ENCODE measurements at places on chromosomes 16 and 17.

DNA sequence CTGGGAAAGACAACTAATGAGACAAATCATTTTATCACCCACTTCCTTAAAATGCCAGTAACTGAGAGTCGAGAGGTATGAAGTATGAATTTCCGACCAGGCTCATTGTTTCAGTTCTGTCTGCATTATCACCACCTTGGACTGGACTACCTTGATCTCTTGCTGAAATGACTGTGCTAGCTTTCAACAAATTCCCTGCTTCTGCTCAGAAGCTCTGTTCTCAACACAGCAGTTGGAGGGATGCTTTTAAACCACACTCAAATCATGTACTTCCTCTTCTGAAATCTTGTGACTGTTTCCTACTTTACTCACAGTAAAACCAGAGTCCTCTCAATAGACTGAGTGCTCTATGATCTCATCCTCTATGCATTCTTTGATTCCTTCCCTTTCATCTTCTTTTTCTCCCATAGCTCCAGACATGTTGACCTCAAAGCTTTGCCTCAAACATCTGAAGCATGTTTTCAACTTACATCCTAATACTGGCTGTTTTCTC, 195.8 kb downstream of the KCNJ2 start:
- no peak for DNase-seq

DNA sequence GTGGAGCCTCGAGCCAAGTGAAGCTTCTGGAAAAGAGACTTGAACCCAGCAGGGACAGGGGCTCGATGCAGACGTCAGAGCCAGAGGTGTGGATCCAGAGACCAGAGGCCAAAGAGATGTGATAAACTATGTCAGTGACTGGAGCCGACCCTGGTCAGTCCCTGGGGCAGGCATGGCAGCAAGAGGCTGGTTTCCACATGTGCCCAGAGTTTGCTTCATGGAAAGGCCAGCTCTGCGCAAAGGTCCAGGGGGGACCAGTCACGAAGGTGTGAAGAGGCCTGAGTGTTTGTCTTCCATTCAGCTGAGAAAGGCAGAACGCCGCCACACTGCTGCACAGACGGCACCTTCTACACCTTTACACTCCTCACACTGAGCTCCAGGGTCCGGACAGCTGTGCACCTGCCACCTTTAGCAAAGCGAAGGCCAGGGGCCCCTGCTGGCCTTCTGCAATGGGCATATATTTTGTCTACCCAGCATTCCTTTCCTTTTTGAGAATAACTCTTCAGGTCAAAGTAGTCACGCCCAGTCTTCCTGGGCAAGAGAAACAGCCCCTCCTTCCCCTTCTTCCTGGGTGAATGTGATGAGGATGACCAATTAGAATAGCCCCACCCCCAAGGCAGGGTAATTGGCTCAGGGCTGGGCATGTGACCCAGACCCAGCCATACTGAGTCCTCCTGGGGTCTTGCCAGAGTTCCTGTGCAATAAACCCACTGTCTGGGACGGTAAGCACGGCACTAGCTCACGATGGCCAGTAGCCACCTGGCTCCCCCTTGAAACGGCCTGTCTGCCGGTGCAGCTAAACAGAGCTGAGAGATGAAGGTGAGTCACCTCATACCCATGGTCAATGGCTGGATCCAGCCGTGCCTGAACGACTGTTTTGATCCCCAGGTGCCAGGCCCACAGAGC, 2.3 kb upstream of the RPH3AL start:
- DNase-seq = no peak

DNA sequence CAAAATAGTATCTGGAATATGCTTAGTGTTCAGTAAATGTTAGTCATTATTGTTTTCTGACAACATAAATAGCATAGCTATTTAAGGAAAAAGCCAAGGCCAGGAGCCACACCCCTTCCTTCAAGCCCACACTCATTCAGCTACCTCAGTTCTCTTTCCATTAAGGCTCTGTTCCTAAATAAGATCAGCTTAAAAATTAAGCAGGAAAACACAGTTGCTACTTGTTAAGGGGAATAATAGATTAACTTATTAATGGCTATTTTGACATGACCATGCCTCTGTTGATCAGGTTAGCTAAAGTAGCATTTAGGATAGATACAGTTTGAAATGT, 158.1 kb downstream of the CHD9 start:
- DNase-seq = no peak

GRCh38 chr16:71637398-71637797, 11.4 kb downstream of the MARVELD3 start:
- DNase-seq = no peak

DNA sequence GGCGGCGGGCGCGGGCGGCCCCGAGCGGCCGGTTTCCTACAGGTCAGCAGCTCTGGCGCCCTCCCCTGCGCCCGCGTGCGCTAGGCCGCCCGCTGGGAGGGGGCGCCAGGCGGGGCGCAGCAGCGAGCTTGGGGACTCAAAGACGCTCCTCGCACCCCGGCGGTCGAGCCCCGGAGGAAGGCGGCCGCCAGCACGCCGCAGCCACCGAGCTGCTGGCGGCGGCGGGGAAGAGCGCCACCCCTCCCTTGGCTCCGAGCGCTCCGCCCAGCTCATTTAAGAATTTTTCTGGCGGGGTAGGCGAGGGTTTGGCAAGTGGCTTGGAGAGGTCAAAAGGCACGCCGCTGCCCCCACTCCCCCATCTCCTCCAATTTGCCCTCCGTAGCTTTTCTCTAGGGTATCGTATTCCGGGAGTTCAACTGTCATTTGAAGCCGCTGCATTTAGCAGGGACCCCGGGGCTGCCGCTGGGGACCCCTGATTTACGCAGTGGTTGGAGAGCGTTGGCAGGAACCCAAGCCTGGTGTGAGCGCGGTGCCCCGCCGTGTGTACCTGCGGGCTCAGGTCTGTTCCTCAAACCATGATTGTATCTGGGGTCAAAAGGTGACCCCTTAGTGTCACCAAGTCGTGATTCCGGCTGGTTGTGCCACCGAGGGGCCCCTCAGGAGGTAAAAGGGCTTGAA, 59.5 kb upstream of the GSE1 start:
- peak; percentile 36 for DNase-seq

GRCh38 chr17:62994931-62995330, 28.9 kb downstream of the TANC2 start:
- no peak for DNase-seq

GRCh38 chr16:80989801-80990200, 16.9 kb downstream of the CMC2 start:
- no peak for DNase-seq

DNA sequence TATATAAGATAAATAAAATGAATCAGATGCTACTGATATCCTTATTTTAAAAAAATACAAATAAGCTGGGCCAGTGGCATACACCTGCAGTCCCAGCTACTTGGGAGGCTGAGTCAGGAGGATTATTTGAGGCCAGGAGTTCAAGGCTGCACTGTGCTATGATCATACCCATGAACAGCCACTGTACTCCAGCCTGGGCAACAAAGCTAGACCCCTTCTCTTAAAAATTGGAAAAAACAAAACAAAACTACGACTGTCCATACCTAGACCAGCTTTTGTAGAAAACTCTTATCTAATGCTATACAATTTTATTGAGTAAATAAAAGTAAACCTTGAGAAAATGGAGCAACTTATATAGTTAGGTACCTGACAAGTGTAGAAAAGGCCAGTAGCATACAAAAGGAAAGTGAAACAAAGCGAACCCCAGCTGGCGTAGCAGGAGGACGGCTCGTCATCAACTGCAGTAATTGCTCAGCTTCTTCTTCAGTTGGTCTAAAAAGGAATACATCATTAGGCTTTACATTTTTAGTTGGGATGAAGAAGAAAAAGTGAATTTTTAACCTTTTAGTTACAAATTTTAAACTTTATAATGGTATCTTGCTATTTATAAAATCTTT, 23.6 kb downstream of the INTS2 start:
- no peak for DNase-seq

DNA sequence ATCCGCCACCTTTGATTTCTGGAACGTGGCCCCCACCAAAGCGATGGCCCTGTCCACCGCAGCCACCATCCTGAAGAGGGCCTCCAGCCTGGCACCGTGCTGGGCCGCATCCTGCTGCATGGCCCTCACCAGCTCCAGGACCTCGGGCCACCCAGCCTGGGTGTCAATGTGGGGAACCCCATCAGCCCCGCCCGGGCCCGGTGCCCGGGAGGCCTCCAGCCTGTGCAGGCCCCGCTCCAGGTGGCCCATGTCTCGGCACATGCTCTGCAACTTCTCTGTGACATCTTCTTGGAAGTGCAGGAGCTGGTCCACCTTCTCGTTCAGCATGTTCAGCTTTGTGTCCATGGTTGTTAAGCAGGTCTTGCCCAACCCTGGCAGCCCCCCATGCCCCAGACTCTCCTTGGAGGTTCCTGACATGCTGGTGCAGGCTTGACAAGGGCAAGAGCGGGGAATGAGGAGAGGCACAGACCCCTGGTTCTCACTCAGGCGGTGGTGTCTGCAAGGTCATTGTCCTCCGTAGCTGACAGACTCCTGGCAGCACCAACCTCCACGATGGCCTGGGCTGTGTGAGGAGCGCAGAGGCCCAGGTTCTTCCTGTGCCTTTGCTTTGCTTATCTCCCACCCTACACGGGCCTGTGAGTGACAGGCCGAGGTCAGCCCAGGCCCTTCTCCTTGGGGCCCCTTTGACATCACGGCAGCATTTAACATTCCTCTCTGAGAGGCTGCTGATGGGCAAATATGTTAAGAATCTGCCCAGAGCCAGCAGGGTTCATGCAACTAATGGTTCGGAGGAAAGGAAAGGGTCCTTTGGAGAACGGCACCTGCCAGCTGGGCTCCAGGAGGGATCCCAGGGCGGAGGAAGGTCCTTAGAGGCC, at the start of gene MYLK3:
TSS of gene MYLK3 (minus strand) at position 568 of the 875 bp plus-strand sequence. CDS start at position 417, 151 bp downstream.
- no peak for DNase-seq

- no peak for DNase-seq
Observed at GRCh38 chr16:51939378-51939871, 607.5 kb downstream of the TOX3 start.

GRCh38 chr16:9392956-9393355, 301.5 kb downstream of the HAPSTR1 start:
- DNase-seq = no peak

GRCh38 chr16:24015923-24016322, 180.1 kb downstream of the PRKCB start:
- DNase-seq = no peak

DNA sequence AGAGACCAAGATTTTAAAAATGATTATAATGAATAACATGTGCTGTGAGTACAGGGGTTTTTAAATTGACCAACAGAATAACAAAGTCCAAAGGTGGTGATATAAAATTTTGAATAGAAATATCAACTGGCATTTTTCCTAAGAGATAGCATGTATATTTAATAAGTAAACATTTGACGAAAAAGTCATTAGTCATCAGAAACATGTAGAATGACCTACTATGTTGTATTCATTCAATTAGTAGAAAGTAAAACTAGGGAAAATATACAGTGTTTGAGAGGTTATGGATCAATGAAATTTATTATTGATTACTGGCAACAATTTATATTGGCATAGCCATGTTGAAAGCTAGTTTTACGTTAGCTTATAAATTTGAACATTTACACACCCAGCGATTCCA, 30.6 kb upstream of the CNTNAP4 start:
- no peak for DNase-seq

DNA sequence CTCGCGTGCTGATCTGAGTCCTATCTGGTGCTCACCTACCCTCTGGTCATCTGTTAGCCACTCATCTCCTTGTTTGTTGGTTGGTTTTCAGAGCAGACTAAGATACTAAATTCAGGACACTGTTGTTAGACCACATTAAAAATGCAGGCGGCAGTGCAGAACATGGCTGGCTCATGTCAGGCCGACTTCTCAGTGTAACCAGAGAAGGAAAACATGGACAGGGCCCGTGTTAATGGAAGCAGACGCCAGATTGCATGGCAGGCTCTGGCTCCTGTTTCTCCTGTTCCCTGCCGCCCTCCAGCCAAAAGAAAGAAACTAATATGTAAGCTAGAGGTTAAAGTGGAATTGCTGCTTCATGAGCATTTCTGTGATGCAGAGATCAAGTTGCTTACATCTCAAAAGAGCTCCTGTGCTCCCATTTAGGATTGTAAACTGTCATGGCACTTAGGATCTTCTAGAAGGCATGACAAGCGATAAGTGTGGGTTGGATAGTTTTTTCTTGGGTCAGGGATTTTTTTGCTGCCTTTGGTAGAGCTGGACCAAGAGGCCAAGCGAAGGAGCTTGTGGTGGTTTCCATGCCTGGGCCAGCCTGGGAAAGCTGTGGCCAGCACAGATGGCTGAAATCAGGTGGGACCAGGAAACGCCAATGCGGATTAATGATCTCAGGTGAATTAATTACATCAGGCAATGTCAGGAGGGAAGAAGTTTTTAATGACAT, 56.1 kb downstream of the YPEL2 start:
- DNase-seq = no peak

DNA sequence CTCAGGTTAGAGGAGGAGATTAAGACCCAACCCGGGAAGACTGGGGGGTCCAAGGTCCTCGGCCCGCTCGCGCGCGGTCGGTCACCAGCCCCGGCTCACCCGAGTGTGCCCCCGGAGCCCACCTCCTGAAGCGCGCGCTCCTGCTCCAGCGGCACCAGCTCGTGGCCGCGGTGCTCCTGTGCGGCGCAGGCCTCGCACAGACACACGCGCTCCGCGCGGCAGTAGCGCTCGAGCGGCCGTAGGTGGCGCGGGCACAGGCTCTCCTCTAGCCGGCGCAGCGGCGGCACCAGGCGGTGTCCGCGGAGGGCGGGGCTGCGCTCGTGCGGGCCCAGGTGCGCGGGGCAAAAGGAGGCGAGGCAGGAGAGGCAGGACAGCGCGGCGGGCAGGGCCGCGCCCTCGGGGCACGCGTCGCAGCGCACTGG, 618 bp downstream of the TRIM47 start:
- DNase-seq = peak; percentile 56

DNA sequence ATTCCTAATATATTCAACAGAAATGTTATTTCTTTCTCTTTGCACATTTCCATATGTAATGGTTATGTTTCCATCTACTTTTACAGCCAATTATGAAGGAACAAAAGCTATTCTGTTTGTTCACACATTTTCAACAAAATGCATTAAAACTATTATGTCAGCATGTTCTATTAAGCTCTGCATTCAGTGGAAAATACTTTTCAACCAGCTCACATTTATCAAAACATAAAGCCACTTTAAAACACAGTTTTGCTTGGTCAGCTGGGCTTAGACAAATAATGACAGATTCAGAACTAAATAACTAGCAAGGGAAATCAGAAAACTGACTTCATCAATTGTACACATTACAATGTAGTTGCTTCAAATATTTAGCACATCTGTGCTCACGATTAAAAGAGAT, 6.9 kb downstream of the SALL1 start:
- DNase-seq = no peak

DNA sequence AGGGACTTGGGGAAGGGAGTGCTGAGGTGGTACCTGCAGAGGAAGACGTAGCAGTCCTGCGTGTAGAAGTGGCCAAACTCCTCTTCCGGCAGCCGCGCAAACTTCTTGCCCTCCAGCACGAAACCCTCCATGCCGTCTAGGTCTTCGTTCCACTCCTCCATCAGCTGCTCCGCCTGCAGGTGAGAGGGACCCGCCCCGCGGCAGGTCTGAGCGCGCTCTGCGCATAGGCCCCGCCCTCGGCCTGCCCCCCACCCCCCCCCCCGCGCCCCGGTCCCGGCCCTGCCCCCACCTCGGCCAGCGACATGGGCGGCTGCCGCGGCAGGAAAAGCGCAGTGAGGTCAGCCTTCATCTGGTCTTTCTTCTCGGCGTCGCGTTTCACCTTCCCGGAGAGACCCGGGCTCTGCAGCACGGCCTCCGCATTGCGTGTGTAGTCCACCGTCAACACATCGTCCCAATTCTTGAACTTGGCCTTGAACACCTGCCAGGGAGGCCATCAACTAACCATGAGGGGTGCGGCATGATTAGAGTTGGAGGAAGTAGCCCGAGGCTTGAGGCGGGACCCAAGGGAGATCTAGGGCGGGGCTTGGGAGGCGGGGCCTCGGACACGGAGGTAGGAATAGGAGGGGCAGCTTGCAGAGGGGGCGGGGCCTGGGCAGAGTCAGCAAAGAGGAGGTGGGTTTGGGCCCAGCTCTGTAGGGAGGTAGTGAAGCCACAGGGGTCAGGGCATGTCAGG, 11.5 kb downstream of the FLII start:
- DNase-seq = peak; percentile 23
